ENCODE measurements at places on chromosomes 12 and 14. TPM values are rescaled to one million over a fixed set of nuclear protein-coding genes. Genes with fewer than 3 reads are reported as not detected.
A peak's percentile ranks its signal among the peaks of the same experiment; 100 is the strongest.

Gene SERPINA1
- total RNA-seq, result 0.29 TPM

Gene LMNTD1
- total RNA-seq, result not detected

Gene ANO4
- not detected for total RNA-seq

Gene NAV3
- 107 TPM for total RNA-seq

GRCh38 chr12:83322809-83323208, 636.1 kb downstream of the TMTC2 start:
- H3K4me1 ChIP-seq, result no peaks in the 10 kb centered on the region
- no peak overlapping the region for H3K27ac ChIP-seq
- no peaks in the 10 kb centered on the region for H3K36me3 ChIP-seq
- H3K4me3 ChIP-seq, result no peak overlapping the region

- no peaks in the 10 kb centered on the region for H3K36me3 ChIP-seq
- peaks cover 10% of the 10 kb centered on the region for H3K4me1 ChIP-seq
- peak; percentile 90 for DNase-seq
Observed at GRCh38 chr14:64465191-64465822, at the start of gene AKAP5. AKAP5 (plus strand) TSS chr14:64465499; CDS start chr14:64468395, 2,896 bp downstream.

Gene PRKD1
- 21.8 TPM for total RNA-seq

Gene INHBE
- total RNA-seq, result 0.88 TPM

DNA sequence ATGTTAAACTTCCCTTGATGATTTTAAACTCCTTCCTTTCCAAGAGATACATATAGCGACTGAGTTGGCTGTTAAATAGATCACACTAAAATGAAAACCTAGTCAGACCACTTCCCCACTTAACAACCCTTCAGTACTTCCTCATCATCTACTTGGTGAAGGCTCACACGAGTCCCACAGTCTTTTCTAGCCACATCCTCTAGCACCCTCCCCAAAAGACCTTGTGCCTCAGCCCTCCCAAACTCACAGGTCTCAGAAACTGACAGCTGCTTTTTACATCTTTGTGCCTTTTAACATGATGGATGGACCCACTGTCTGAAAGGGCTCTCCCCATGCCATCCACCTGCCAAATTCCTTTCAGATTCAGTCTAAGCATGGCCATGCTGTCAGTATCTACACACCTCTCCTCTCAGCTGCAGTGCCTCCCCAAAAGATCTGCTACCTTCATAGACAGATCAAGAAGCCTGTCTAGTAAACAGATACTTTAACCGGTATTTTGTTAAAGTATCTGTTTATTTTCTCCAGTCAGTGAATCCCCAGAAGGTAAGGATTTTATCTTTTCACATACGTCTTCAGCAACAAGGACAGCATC, 65.1 kb upstream of the GPHB5 start:
- no peak for DNase-seq
- H3K27me3 ChIP-seq, result no peaks in the 10 kb centered on the region
- no peaks in the 10 kb centered on the region for H3K4me1 ChIP-seq
- H3K27ac ChIP-seq, result no peak overlapping the region

DNA sequence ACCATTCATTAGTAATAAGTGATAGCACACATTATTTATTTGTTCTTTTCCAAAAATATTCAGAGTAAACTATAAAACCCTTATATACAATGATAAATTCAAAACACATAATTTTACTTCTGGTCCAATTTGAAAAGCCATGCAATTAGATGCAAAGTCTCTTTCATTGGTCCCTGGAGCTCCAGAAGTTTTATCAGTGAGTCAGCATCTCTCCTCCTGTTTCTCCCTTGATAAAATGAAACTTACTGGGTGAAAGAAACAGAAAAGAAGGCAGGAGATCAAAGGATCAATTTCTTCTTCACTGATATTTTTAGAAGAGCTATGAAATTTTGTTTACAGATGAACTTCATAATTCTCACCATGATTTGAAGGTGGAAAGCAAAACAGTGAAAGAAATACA, 47.5 kb downstream of the IFNG start:
- peaks cover 7% of the 10 kb centered on the region for H3K27me3 ChIP-seq
- H3K4me3 ChIP-seq, result no peak overlapping the region
- no peaks in the 10 kb centered on the region for H3K36me3 ChIP-seq

- H3K27me3 ChIP-seq, result no peaks in the 10 kb centered on the region
- no peak overlapping the region for H3K27ac ChIP-seq
- no peaks in the 10 kb centered on the region for H3K4me1 ChIP-seq
- no peak overlapping the region for H3K4me3 ChIP-seq
- no peaks in the 10 kb centered on the region for H3K36me3 ChIP-seq
- DNase-seq, result no peak
Observed at GRCh38 chr14:98404811-98405210, 867.2 kb downstream of the BCL11B start.

DNA sequence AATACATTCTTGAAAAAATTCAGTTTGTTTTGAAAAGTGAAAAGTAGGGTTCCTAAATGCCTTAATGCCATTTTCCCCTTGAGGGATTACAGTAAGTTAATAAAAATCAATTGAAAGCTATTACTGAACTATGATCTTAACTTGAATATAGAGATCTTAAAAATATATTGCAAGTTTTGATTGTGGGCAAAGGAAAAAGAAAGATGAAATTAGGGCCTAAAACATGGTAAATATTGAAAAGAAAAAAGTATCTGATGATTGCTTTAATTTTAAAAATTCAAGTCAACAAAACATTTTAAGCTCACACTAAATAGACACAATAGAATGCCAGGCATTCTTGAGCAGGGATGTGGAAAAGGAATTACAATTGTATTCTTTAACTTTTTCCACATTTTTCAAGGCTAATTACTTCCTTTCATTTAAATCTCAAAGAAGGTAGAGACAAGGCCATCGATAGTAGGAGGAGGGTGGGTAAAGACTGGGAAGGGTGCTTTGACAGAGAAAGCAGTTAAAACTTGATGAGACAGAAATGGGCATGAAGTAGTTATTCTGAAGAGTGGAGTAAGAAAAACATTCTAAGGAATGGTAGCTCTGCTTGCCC, 294.4 kb downstream of the NELL2 start:
- H3K4me1 ChIP-seq, result no peaks in the 10 kb centered on the region
- H3K27ac ChIP-seq, result no peak overlapping the region

Gene ST8SIA1
- 6.2 TPM for total RNA-seq

GRCh38 chr12:15956413-15957185, 45.5 kb downstream of the DERA start:
- DNase-seq, result no peak
- H3K27me3 ChIP-seq, result no peaks in the 10 kb centered on the region
- no peaks in the 10 kb centered on the region for H3K4me1 ChIP-seq
- H3K36me3 ChIP-seq, result peaks cover 6% of the 10 kb centered on the region
- no peak overlapping the region for H3K27ac ChIP-seq
- H3K4me3 ChIP-seq, result no peak overlapping the region

DNA sequence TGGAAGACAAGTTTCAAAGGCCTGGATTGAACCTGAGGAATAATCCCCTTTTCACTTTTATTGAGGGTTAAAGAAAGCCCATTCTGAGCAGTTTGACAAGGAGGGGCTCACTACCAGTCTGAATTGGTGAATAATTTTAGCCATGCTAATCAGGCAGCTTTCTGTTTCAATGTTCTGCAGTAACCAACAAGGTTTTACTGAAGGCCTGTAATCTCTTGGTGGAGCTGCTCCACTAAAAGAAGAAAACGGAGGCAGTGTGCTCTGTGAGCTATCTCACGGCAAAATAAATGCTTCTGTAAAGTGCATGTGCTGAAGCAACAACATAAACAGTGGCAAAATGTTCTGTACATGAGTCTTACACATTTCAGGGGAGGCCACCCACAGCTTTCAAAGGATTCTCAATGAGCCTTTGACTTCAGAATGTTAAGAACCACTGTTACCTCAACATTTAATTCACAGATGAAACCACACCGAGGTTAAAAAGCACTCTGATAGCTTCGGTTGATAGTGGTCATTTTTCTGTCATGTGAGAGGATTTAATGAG, 111.2 kb downstream of the LRIG3 start:
- H3K27ac ChIP-seq, result no peak overlapping the region
- H3K36me3 ChIP-seq, result no peaks in the 10 kb centered on the region
- H3K27me3 ChIP-seq, result peaks cover 7% of the 10 kb centered on the region
- no peak for DNase-seq

Gene TCL1B
- total RNA-seq, result not detected

GRCh38 chr12:111978545-111978944, 34.4 kb downstream of the TMEM116 start:
- DNase-seq, result no peak
- H3K27me3 ChIP-seq, result no peaks in the 10 kb centered on the region
- no peaks in the 10 kb centered on the region for H3K36me3 ChIP-seq
- H3K27ac ChIP-seq, result no peak overlapping the region
- no peaks in the 10 kb centered on the region for H3K4me1 ChIP-seq
- H3K4me3 ChIP-seq, result no peak overlapping the region

DNA sequence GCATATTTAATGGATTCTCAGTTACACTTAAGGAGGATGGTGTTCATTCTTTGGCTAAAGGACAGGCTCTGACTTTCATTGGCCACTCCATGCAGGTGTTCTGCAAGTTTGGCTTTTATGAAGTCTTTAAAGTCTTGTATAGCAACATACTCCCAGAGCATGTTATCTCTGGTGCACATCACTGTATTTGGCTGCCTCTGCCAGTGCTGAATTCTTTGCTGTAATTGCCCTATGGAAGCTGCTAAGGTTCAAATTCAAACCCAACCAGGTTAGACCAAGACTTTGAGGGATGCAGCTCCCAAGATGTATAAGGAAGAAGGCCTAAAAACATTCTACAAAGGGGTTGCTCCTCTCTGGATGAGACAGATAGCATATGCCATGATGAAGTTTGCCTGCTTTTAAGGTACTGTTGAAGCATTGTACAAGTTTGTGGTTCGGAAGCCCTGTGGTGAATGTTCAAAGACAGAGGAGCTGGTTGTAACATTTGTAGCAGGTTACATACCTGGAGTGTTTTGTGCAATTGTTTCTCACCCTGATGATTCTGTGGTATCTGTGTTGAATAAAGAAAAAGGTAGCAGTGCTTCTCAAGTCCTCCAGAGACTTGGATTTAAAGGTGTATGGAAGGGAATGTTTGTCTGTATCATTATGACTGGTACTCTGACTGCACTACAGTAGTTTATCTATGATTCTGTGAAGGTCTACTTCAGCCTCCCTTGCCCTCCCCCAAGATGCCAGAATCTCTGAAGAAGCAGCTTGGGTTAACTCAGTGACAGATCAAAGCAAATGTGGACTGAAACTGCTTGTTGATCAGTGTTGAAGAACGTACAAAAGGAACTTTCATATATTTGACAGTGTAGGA, 19.4 kb downstream of the TMEM116 start:
- no peaks in the 10 kb centered on the region for H3K27me3 ChIP-seq
- DNase-seq, result no peak
- no peaks in the 10 kb centered on the region for H3K36me3 ChIP-seq

- DNase-seq, result no peak
- H3K4me1 ChIP-seq, result no peaks in the 10 kb centered on the region
- H3K27me3 ChIP-seq, result no peaks in the 10 kb centered on the region
Observed at GRCh38 chr12:59886131-59886733, 290.4 kb downstream of the SLC16A7 start.

DNA sequence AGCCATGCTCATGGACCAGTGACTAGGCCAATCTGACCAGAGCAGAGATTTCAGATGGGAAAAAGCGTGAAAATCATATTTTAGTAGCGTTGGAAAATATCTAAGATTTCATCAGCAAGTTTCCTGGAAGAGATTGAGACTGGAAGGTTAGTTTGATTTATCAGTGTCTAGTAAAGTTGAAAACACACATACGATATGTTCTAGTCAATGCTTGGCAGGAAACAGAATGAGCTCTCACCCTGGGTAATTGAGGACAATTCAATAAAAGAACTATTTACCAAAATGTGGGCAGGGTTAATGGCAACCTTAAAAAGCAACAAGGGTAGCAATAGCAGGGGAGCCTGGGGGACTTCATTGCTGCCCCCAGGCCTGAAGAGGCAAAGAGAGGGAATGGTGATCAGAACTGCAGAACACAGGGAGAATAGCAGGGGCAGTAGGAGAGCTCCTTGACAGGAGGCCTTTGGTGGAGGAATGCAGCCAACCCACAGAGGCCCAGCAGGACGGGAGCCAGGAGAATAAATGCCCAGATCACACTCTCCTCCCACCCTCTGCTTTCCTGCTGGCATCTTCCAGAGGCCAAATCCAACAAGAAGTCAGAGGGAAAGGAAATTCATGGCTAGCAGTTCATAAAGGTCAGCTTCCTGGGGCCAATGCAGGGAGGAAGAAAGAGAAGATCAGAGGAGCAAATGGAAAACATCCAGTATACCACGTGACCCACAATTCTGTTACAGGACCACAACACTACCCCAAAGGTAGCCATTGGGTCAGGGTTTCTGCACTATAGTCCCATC, 27.6 kb upstream of the LRP6 start:
- H3K4me1 ChIP-seq, result peaks cover 8% of the 10 kb centered on the region
- H3K27me3 ChIP-seq, result peaks cover 4% of the 10 kb centered on the region
- peak; percentile 58 for DNase-seq

Gene AKAP6
- total RNA-seq, result 2.2 TPM

GRCh38 chr12:80849337-80849736, 88.4 kb downstream of the LIN7A start:
- no peak overlapping the region for H3K27ac ChIP-seq
- DNase-seq, result no peak
- H3K4me1 ChIP-seq, result no peaks in the 10 kb centered on the region
- H3K27me3 ChIP-seq, result no peaks in the 10 kb centered on the region
- no peaks in the 10 kb centered on the region for H3K36me3 ChIP-seq
- no peak overlapping the region for H3K4me3 ChIP-seq

Gene TMCC3
- total RNA-seq, result 0.36 TPM

Gene TPH2
- total RNA-seq, result under 0.01 TPM

Gene FGF23
- not detected for total RNA-seq

- peaks cover 83% of the 10 kb centered on the region for H3K36me3 ChIP-seq
- peaks cover 15% of the 10 kb centered on the region for H3K4me1 ChIP-seq
- peak; percentile 93 for DNase-seq
- H3K27ac ChIP-seq, result peak overlapping the region; percentile 67
- no peaks in the 10 kb centered on the region for H3K27me3 ChIP-seq
- H3K4me3 ChIP-seq, result no peak overlapping the region
Observed at GRCh38 chr12:111455448-111456320, 50.0 kb downstream of the SH2B3 start.

DNA sequence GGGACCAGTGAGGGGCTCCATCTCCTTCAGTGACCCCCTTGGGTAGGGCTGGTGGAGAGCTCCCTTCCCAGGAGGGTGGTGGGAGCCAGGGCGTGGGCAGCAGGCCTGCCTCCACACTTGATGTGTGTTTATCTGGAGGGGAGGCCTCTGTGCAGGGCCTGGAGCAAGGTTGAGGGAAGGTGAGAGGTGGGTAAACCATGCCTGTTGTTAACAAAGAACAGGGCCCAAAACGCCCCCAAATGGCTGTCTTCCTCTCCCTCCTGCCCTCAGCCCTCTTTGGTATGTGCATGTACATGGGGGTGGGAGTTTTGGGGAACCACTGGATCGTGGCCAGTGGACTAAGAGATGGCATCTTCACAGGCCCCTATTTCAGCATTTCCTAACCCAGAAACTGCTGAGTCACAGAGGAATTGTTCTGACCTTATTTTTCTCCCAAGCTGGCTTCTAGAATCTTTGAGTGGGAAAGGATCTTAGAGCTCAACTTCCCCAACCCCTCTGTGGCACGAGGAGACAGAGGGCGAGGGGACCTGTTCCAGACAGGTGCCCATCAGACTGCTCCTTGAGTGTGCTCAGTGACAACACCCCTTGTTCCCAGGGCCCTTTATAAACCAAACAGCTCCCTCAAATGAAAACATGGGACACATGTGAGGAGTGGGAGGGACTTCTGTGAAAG, 3.6 kb downstream of the SLC48A1 start:
- H3K4me1 ChIP-seq, result peaks cover 44% of the 10 kb centered on the region
- no peak overlapping the region for H3K4me3 ChIP-seq
- peak; percentile 87 for DNase-seq

GRCh38 chr14:30610787-30611343, 11.3 kb upstream of the SCFD1 start:
- H3K4me3 ChIP-seq, result no peak overlapping the region
- DNase-seq, result no peak
- H3K4me1 ChIP-seq, result peaks cover 21% of the 10 kb centered on the region
- peaks cover 17% of the 10 kb centered on the region for H3K36me3 ChIP-seq
- H3K27ac ChIP-seq, result no peak overlapping the region
- H3K27me3 ChIP-seq, result no peaks in the 10 kb centered on the region
